GM13977 (cell line): ENCODE measurements at places on chromosomes 5 and 9.

- no peak for DNase-seq
Measured at GRCh38 chr5:96282020-96282419, 151.0 kb downstream of the PCSK1 start.

DNA sequence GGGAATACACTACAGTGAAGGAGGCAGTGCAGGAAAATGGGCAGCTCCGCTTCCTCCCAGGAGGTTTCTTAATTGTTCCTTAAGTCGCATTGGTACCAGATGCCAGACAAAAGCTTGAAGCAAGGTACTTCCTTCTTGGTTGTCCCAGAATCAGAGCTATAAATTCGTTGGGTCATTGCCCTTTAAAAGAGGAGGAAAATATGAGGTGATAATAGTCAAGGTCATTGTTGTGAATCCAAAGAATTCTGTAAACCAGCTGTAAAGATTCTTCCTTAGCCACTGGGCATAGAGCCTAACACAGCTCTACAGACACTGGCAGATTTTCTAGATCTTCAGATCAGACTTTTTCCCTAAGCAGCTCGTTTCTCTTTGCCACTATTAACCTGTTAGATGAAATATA, 444.1 kb upstream of the TLE4 start:
- no peak for DNase-seq

DNA sequence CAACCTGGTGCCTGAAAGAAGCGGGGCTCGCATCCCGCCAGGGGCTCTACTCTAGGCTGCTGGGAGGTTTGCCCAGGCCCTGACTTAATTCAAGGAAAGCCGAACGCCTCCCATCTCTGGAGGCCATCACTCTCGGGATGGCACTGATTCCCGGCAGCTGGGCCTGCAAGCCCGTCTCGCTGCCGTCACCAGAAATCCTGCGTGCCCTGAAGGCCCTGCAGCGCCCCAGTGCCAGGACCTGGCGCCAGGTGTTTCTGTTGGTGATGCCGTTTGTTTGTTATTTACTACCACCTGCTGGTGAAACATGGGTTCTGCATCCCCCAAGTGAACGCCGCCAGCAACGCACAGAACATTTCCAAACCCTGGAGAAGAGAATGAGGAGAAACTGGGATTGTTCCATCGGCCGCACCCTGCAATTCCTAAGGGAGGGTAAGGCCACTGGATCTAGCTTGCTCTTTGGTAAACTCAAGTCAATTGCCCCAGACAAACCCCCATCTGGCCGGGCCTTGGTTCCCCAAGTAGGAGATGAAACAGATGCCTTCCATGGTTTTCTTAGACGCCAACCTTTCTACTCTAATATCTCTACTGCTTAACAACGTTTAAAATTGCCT, 77.9 kb downstream of the AK8 start:
- DNase-seq, result peak; percentile 77

- DNase-seq, result no peak
Measured at GRCh38 chr5:57407391-57407790, 75.2 kb downstream of the ACTBL2 start.

- no peak for DNase-seq
Measured at GRCh38 chr5:117594166-117594565, 1019.5 kb upstream of the SEMA6A start.

DNA sequence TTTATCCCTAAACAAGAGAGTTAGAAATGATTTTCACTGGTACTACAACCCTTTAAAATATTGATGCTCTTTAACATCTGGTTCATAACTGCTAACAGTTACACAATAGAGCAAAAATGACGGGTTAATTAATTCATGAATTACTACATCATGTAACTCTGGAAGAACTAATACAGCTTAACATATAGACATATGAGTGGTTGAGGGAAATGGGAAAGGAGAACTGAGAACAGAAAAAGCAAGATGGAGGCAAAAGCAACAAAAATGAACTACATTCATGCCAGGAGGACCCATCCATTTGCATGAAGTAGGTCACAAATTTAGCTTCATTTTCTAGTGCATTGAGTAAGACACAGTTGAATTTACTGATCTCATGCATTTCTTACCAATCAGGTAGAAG, 61.8 kb downstream of the C9 start:
- no peak for DNase-seq

GRCh38 chr9:33187519-33188218, 20.5 kb upstream of the B4GALT1 start:
- DNase-seq, result no peak

GRCh38 chr5:149455889-149456409, 76.9 kb upstream of the IL17B start:
- DNase-seq, result no peak

DNA sequence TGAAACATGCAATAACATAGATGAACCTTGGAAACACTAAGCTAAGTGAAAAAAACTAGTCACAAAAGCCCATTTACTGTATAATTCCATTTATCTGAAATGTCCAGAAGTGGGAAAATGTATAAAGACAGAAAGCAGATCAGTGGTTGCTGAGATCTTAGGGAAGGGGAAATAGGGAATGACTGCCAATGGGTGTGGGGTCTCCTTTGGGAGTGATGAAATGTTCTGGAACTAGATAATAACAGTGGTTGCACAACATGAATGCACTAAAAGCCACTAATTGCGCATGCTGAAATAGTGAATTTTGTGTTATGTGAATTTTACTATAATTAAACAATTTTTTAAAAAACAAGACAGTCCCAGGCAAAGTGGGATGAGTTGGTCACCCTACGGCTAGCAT, 472.8 kb downstream of the CCDC171 start:
- DNase-seq, result no peak

DNA sequence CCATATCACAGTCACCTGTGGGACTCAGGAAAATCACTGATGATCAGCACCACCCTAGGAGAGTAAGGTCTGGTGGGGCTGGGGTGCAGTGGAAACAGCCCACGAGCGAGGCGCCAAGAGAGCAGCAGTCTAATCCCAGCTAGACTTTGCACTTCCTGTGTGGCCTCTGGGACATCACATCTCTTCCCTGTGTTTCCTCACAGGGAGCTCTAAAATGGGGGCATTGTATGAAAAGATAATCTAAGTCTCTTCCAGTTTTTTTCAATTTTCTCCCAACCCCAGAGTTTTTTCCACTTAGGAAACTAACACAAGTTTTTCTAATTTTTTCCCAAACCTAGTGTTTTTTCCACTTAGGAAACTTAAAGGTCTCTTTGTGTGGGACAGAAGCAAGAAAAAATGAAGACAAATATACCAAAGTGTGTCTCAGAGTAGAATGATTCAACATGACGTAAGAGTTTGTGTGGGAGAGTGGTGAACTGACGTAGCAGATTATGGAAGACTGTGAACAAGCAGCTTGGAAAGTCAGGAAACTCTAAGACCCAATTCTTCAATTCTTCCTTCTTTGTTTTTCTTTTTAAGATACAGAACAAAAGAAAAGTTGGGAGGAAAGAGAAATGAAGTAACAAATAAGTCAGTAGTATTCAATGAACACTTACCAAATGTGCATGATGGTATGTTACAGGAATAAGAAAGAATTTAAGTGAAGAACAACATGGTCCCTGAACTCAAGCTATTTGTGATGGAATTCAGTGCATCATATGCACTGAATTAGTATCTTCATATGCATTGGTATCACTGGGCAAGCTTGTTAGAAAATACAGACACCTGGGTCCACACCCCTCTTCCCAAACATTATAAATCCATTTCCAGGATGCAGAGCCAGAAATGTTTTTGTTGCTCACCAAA, 51.3 kb downstream of the LHFPL2 start:
- DNase-seq, result no peak

GRCh38 chr9:97668485-97668884, 28.7 kb downstream of the XPA start:
- no peak for DNase-seq

- DNase-seq, result no peak
Measured at GRCh38 chr5:40572937-40573336, 106.8 kb upstream of the PTGER4 start.

GRCh38 chr5:61619777-61620518, 287.9 kb downstream of the ZSWIM6 start:
- DNase-seq, result no peak

DNA sequence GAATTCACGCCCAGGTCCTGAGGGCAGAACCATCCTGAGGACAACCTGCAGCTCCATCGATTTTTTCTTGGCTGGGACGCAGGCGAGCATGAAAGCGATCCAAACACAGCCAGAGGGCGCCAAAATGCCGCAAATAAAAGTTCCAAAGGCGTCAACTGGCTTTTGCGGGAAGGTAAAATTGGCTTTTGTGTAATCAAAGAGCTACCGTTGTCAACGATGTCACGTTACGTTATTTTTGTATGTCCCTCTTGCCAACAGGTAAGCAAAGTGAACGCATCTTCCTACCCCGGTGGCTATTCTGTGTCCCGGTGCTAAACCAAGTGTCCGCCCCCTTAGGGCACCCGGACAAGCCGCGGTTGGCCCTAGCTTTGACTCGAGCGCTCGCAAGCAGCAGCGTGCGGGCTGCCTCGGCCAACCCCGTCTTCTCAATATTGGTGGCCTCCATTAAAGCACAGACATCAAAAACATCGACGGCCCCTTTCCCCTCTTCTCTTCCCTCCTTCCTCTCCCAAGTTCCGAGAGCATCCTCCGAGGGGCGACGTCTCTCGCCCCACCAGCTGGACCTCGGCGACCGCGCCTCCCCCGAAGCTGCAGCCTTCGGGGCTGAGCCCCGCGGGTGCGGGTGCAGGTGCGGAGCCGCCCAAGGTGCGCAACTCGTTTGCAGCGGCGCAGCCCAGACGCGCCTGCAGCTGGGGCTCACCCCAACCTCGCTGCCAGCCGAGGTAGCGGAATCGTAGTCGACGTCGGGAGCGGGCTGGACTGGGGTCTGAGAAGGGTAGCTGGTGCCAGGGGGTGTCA, 1.1 kb upstream of the BASP1 start:
- peak; percentile 75 for DNase-seq

GRCh38 chr5:2746561-2747032, 4.9 kb downstream of the IRX2 start:
- DNase-seq, result no peak

GRCh38 chr5:36734422-36734821, 128.0 kb downstream of the SLC1A3 start:
- no peak for DNase-seq

DNA sequence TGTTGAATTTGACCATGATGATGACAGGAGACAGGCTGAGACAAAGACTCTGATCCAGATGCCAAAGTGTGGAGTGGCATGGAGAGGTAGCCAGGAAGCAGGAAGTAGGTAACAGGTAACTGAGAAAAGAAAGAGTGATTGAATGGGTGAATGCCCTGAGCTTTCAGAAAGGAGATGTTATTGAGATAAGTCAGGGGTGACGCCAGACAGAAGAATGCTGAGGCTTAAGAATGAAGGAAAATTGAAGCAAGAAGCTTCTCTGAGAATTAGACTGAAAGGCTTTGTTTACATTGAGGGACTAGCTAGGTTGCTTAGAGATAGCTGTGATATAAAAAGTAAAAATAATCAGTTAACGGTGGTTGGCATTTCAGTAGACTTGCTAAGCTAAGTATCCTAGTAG, 165.7 kb downstream of the PSAT1 start:
- no peak for DNase-seq

- no peak for DNase-seq
Measured at GRCh38 chr5:8691221-8691620, 822.3 kb downstream of the MTRR start.

GRCh38 chr5:169805527-169805934, 168.5 kb downstream of the DOCK2 start:
- peak; percentile 69 for DNase-seq

GRCh38 chr5:53368516-53368915, 111.9 kb upstream of the FST start:
- DNase-seq, result no peak

DNA sequence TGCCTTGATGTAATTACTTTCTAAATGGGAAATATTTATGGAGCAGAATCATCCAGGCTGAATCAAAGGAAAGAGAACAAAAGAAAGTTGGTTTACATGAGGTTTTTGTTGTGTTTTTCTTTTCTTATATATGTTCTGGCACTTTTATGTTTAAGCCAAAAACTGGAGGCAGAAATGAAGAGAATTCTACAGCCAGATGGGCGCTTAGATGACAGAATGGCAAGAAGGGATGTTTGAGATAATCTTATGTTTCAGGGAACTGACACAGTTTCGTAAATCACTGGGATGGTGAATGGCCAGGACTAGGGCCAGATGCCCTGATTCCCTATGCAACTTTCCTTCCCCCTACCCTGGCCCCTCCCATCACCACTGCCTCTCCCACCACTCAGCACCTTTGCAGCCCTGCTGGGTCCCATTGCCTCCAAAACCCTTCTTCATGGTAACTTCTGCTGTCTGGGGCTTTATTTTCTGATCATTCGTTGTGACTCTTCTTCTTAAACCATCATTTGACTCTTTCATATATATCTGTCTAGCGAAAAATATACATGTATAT, 111.8 kb downstream of the EFNA5 start:
- no peak for DNase-seq

DNA sequence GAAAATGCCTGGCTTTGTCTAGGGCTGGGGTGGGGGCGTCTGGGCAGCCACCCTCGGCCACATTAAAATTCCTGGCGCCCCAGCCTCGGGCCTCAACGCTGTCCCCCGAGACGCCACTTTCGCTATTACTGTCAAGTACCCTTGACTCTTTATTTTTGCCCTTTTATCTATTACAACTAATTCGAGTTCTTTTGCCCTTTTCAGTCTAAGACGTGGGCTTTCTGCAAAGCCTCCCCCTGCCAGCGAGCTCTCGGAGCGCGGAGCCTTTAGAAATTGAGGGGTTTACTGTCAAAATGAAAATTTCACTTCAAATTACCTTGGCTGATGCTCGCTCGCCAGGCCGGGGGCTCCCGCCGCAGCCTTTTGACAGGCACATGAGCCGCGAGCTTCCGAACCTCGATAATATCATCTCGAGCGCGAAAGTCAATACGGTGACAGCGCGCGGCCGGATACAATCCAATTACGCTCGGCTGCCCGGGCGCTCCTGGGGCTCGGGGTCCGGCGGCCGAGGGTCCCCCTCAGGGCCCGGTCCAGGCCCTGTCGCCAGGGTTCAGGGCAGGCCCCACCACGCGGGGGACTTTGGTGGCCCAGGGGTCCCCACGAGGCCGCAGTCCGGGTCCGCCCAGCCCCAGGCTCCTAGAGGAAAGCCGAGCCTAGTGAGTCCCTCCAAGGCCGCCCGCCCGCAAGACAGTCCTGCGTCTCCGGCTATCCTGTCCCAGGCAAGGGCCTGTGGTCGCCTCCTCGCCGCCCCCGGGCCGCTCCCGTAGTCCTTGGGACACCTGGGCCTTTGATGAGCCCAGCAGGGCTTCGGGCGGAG, 6.7 kb downstream of the IRX4 start:
- DNase-seq, result no peak

- no peak for DNase-seq
Measured at GRCh38 chr9:116550696-116551436, 136.2 kb upstream of the TRIM32 start.

DNA sequence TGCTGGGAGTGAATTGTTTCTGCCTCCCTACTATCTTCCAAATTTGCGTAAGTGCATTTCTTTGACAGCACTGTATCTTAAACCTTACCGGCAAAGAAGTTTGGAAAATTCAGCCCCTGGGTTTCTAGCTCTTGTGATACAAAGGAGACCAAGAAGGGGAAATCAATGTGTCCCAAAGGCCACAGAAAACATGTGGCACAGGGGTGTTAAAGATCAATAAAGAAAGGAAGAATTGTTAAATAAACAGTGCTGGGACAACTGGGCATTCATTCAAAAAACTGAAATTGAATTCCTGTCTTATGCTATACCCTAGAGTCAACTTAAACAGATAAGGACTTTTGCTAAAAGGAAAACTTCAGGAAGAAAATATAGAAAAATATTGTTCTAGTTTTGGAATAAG, 328.1 kb downstream of the MAN2A1 start:
- DNase-seq, result no peak

- DNase-seq, result no peak
Measured at GRCh38 chr9:104304925-104305324, 199.1 kb upstream of the OR13F1 start.

GRCh38 chr5:73844165-73844564, 218.2 kb downstream of the ARHGEF28 start:
- DNase-seq, result no peak
